ENCODE measurements at places on chromosomes 4 and X.
A peak's percentile ranks its signal among the peaks of the same experiment; 100 is the strongest.

DNA sequence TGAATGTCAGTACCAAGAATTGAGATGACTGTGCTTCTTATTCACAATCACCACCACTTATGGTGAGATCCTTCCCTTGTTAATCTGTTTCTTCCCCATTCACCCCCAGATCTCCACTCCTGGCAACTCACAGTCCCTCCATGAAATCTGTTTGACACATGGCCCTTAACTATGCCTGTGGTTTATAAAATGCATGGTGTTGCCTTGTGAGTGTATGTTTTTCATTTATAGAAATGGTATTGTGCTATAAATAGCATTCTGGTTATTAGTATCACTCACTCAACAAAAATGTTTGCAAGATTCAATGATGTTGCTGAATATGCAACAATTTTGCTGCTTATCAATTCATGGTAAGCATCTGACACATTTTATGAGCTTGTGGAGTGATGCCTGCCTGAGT is 131.0 kb downstream of the PRKX start:
- no peak for DNase-seq

- no peak for DNase-seq
Observed at GRCh38 chr4:86521373-86521969, 72.6 kb upstream of the PTPN13 start.

DNA sequence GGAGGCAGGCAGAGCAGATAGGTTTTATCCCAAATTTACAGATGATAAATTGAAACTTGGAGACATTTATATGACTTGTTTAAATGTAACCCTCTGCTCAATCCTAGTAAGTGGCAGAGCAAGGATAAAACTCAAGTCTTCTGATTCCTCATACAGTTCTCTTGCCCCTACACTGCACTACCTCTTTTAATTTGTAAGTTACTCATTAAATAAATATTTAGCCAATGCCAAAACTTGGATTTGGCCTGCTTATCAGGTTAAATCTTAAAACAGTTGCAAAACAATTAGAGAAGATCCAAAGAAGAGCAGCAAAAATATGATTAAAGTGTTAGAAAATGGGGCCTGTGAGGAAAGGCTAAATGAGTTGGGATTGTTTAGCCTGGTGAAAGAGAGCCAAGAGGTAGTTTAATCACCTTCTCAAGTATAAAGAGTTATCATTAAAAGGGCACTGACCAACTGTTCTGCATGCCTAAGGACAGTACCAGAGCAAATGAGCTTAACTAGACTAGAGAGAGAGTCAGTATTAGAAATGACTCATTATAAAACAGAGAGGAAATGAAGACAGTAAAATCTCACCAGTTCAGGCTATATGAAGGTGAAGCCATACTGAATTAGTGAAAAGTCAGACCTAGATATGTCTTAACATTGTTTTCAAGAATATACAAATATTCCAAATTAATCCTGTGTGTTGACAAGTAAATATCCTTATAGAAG is 146.3 kb downstream of the GRIA3 start:
- DNase-seq: no peak

GRCh38 chr4:78601013-78601412 is 49.4 kb downstream of the ANXA3 start:
- no peak for DNase-seq

- no peak for DNase-seq
Observed at GRCh38 chrX:81294101-81294500, 92.2 kb downstream of the SH3BGRL start.

DNA sequence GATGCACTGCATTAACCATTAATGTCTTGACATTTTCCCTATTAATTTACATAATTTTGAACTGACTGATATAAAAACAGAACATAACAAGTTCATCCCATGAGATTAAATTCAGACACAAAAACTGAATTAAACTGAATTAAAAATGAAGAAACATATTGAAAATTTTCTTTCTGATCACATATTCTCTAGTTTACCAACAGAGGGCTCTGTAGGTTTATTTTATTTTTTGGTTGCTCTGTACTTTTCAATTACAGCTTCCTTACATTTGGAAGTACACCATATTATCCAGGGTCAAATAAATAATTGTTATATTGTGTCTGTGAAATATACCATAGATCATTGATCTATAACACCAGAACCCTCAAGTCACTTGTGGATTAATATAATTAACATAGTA is 27.3 kb upstream of the CT83 start:
- DNase-seq: no peak

DNA sequence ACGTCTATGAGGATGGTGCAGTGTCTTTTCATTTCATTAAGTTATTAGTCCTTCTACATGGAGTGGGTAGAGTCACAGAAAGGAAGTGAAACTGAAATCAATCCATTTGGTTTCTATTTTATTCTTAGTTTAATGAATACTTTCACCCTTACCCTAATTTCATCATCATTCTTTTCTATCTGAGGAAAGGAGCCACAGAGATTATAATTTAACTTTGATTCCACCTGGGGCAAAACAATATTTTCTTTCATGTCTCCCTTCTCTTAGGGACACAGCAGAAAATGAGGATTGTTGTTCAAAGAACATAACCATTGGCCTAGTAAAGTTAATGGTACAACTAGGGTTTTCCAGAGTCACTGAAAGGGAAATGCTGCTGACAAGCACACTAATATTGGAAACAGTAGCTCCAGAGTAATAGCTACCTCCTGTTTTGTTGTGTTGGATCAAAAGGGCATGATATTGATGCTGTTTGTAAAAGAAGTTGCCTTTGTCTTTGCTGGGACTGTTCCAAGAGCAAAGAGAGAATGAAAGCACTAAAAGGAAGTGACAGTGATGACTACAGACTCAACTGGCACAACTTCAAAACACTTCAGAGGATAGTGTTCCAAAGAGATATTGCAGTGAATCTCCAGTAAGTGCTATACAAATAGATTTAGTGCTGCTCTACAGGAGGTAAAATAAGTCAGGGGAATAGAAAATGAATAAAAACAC is 247.1 kb upstream of the PITX2 start:
- DNase-seq: no peak

DNA sequence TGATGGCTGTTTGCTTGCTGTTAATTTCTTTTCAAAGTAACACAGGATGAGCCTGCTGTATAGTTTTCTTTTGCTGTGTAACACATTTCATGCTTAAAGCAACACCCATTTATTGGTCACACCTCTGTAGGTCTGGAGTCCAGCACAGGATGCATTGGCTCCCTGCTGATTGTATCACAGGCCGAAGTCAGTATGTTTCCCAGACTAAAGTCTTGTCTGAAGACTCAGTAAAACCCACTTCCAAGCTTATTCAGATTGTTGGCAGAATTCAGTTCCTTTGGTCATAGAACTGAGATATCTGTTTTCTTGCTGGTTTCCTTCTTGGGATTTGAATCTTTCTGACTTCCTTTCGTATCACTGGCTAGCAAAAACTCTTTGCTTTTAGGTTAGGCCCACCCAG is 54.3 kb downstream of the LRP2BP start:
- no peak for DNase-seq

- no peak for DNase-seq
Observed at GRCh38 chr4:21991050-21991449, 42.5 kb upstream of the KCNIP4 start.

DNA sequence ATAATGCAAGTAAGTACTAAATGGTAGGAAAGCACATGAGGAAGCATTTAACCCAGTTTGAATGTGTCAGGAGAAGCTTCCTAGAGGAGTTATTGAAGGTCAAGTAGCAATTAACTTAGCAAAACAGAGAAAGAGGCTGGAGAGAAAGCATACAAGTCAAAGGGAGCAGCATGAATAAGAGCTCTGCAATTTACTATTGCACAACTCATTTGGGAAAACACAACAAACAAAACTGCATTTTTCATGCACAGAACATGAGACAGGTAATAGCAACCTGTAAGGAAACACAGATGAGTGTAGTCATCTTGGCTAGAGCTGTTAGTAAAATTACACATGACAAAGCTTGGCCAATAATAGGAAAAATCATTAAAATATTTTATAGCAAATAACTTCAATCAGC is 538.1 kb downstream of the PPP4R3C start:
- no peak for DNase-seq

- no peak for DNase-seq
Observed at GRCh38 chr4:3462790-3463415, at the start of gene DOK7. DOK7 (plus strand) TSS chr4:3463306; CDS start chr4:3463376, 70 bp downstream.

DNA sequence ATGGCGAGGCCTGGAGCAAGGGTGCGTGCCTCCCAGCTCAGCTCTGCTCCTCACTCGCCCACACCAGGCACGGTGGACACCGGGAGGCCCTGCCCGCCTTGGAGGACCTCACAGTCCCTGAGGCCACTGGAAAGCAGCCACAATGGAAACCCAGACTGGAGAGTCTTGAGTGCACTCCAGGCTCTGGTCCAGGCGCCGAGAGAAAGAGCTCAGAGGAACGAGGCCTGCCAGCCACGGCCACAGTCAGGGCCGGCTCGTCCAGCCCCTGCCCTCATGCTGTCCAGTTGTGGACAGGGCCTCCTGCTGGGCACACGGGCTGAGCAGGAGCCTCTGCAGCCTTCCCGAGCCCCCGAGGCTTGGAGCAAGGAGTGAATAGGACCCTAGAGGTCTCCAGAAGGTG is 53.3 kb upstream of the GRPEL1 start:
- DNase-seq: peak; percentile 79

DNA sequence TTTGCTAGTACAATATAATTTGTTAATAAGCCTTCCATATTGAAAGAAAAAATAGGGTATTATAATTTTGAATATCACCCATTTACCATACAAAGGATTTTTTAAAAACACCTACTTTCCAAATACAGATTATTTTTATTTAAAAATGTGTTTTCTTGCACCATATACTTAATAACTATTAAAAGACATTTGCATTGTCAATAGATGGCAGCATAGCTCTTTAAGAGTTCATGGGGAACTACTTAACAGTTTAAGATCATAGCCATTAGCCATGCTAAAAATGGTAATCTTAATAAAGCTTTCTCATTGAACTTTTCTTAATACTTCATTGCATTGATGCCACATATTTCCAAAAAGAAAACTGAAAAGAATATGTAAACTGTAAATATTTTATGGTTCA is 1995.9 kb downstream of the C4orf33 start:
- DNase-seq: no peak

- DNase-seq: no peak
Observed at GRCh38 chrX:110444996-110445395, 86.3 kb downstream of the RTL9 start.
